Stimulated activated memory B cell treated with anti-CD40 and anti-IgM and Interleukin-4, amounts not matched to agents 10 μg/mL and 1 μg/mL and 100 μg/mL, for 72 hours (primary cell): ENCODE measurements at places on chromosomes 3 and 15.

DNA sequence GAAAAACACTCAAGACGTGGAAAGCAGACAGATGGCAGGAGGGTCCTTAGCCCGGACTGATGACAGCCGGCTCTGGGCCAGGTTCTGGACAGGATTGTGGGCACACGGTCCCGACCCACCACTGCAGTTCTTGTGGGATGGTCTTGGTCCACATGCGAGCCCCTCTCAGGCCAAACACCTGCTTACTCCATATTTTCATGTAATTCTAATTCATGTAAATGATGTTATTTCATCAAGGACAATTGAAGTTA, 32.6 kb downstream of the TM2D3 start:
- no peak for ATAC-seq

GRCh38 chr15:36907295-36907694, 193.1 kb downstream of the MEIS2 start:
- no peak for ATAC-seq

DNA sequence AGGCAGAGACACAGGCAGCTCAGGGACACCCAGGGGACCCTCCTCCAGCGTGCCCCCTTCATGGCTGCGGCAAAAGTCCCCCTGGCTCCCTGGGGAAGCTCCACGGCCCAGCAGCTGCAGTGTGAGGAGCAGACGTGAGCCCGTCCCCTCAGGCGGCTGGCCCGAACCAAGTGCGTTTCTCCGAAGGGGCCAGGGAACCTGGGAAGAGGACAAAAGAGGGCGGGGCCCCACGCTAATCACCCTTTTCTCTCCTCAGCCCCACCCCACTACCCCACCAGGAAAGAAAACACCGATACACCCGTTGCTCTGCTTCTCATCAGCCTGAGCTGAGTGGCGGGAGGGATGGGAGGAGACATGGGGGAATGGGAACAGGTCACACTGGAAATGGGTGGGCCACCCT, at the start of gene MUC4:
MUC4 (minus strand) TSS at position 174 of the 400 bp plus-strand sequence; CDS start at position 62, 112 bp downstream.
- ATAC-seq: no peak

DNA sequence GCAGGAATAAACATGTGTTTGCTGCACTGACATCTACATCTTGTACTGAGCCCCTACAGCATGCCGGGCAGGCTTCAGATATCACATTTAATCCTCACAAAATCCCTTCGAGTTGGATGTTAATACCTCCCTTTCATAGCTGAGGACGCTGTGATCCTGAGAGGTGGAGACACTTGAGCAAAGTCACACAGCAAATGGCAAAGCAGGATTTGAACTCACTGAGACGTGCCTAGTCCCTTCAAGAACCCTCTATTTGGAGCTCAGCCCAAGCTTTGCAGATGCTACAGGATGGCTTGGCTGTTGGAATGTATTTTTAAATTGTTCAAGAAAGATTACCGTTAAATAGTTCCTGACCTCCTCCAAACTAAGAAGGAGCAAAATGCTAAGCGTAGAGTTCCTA, 64.6 kb upstream of the SLC6A6 start:
- ATAC-seq: no peak

DNA sequence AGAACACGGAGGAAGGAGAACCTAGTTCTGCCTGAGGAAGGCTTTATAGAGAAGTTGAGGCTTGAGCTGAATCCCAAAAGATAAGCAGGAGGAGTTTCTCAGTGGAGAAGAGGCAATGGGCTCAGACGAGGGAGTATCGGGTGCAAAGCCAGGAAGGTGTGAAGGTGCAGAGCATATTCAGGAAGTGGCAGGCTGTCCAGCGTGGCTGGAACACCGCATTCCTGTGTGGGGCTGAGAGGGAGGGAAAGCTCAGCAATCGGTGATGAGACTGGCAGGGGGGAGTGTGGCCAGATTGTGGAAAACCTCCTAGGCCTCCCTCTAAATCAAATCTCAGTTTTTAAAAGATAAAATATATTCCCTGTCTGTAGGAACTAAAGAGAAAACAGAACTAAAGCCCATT, 63.0 kb downstream of the ARHGAP31 start:
- no peak for ATAC-seq

DNA sequence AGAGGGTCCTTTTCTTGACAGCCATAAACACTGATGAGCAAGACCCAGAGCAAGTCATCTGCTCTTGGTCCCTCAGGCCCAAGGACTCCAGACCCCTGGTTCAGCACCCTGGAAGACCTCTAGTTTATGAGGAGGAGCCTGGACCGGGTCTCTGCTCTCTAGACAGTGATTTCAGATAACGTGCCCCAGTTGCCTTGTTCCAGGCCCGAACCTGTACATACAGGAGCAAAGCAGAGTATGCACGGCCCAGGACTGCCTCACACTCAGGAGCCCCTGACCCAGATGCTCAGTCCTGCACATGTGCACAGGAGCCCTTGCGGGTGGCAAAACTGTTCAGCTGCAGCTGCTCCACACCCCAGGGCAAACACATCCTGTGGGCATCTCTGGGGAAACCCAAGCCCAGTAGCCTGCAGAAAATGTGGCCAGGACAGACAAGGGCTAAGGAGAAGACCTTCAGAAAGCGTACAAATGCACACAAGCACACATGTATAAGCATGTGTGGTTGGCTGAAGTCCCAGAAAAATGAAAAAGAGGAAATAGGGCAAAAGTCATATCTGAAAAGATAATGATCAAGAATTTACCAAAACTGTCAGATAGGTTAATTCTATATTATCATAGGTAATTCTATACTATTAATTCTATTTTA, 59.9 kb upstream of the CORO2B start:
- no peak for ATAC-seq

DNA sequence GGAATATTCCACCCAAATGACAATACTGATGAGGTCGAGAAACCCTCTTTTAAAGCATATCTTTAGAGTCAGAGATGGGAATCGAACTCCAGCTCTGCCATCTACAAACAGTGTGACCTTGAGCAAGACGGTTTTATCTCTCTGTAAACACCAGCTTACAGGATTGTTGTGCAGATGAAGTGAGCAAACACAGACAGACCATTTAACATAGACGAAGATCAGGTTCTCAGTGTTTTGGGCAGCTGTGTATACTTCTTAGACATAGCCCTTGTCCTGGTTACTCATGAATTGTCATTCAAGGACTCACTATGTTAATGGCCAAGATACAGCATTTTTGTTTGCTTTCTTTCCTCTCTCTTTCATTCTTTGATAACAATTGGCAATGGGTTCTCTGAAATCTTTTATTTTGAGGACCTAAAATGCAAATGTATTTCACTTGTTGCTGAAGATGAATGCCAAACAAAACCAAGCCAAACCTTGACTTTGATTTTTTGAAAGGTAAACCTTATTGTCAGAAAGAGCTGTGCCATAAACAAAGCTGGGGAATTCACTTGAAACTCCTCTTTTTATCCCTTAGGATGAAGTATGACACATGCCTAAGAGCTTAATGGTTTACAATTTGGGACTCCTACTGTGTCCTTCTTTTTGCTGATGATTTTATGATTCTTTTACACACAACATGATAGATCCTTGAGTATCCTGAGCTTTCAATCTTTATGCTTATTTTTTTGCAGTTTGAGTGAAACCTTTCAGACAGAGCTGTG, 250.0 kb upstream of the PDZRN3 start:
- ATAC-seq: no peak

DNA sequence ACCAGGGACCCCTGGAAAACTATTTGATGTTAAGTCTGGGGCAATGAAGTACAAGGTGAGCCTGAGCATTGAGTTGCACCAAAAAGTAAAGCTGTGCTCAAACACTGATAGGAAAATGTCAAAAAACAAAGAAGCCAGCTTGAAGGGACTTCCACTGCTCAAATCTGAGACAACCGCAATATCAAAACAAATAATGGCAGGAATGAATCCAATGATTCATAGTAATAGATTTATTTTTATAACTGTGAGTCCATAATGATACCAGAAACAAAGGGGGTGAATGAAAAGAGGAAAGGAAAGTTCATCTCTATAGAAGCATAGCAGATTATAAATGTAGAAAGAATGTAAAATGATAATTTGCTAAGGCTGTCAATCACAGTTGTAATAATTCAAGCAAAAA, 237.3 kb upstream of the ZBTB20 start:
- no peak for ATAC-seq

- ATAC-seq: no peak
Measured at GRCh38 chr3:194367992-194368841, 1.3 kb downstream of the LRRC15 start.

DNA sequence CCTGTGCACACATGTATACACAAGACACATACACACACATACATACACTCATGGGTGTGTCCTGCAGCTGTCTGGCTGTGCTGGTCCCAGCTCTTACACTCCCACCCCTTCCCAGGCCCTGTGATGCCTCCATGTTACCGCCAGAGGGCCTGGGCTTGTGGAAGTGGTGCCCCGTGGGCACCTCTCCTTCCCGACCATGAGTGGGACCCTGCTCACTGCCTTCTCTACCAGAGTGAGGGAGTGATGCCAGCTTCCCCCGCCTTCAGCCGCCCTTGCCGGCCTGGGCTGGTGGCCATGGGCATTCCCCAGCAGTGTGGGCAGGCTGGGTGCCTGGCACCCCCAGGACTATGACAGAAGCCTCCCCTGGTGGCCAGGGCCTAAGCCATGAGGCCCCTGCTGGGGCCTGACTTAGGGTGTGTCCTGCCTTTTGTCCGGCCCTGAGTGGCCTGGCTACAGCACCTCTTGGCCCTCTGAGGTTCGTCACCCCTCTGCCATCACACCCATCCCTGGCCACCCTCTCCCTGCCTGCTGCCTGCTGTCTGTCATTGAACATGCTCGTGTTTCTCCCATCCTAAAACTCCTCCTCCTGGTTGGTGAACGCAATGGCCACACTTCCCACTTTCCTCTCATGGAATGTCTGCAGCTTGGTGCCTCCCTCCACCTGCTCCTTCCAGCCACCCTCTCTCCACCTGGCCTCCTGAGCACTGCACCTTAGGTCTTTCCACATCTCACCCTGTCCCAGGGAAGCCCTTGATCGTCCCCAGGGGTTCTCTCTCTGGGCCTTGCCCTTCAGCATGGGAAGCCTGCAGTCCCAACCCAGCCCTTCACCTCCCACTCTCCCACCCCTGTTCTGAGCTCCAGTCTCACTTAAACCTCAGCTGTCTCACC, 14.6 kb downstream of the HDAC11 start:
- peak; percentile 26 for ATAC-seq

DNA sequence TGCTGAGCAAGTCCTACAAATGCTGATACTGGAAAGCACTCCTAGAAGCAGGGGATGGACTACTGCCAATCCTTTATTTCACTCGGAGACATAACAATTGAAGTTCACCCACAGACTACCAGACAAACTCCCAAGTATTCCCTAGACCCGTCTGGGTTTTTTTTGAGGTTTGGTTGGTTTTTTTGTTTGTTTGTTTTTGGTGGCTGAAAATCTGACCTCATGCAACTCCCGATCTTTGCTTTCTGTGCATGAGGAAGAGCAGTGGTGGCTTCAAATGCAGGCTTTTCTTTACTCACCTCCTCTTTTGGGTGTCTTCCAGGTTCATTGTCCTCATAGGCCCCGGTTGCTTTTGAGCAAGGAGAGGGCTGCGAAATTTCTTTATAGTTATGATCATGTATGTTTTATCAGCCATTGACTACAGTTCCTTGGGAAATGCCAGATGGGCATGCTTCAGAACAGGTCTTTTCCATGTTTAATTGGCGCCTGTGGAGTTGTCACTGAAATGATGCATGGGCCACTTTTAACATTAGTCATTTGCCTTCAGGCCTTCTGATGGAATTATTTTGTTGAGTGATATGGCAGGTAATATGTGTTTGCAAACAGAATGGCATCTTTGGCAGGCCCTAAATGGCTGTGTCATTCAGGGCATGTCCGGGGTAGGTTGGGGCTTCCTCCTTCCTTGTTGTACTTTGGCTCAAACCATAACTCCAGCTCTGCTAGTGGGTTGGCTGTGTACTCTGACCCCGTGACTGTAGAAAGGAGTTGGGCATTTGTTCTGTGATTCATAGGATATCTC, 81.3 kb upstream of the ZBED2 start:
- ATAC-seq: no peak

- ATAC-seq: no peak
Measured at GRCh38 chr3:124178531-124178930, 186.6 kb upstream of the ROPN1 start.

DNA sequence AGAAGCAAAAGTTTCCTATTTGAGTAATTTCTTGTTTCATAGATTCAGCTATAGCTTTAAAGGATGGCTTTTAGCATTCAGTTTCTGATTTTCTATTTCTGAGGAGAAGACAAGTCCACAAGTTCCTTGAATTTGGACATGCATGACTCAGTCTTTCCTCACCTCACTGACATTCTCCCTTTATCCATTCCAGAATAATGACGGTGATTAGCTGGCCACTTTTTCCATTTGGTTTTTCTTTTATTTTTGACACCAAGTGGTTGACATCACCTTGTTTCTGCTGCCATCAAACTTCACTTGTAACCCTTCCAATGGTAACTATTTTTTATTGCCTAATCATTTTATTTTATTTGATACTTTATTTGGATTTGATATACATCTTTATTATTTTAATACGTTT, 404.4 kb upstream of the KCNMB2 start:
- no peak for ATAC-seq

DNA sequence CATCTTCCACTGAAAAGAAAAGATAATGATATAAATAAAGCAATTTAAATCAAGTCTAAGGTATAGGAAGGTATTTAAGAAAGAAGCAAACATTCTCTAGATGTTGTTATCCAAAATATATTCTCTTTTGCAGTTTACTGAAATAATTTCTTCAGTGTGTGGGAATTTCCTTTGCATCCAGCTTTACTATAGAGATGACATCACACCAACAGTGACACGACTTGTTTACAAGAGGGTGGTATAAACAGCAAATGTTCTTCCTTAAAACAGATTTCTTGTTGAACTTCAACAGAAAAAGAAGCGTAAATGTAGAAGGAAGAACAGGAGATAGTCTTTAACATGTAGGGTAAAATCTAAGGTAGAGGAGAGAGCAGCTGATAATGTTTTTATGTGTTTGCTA, 202.5 kb downstream of the ROBO2 start:
- no peak for ATAC-seq

DNA sequence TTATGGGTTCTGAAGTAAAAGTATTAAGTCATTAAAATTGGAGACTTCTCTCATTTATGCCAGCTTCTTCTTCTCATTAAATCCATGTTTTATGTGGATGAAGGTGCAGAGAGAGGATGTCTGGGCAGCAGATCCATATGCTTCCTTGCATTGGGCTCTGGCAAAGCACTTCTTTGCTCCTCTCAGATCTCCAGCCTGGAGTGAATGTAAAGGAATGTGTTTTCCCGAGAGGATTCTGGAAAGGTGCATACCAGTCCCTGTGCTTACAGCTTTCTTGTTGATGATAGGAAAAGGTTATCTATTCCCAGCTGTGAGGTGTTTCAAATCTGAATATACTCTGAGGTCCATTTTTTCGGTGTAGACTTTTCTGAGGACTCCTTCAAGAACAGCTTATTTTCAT, 79.9 kb upstream of the PEX5L start:
- no peak for ATAC-seq

- ATAC-seq: no peak
Measured at GRCh38 chr3:150106740-150107428, 136.2 kb upstream of the PFN2 start.

DNA sequence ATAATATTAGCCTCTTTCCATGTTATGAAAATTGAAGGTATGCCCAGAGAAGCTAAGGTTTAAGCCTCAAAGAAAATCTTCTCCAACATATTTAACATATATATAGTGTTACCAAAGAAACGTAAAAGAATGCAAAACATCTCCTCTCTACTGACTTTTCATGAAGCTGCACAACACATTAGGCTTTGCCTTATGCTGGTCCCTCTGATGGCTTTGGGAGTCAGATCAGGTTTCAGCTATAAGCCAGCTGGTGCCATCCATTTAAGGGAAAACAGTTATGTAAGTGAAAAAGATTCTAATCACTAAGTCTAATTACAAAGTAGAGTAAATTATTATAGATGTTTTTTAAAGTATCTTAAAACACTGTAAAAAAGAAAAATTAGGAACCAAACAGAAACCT, 410.5 kb downstream of the LSAMP start:
- no peak for ATAC-seq
